ENCODE measurements at places on chromosomes 12 and 14. TPM values are rescaled to one million over a fixed set of nuclear protein-coding genes. Genes with fewer than 3 reads are reported as not detected.

OR4N5 gene
- total RNA-seq = not detected

ZNF891 gene
- 0.53 TPM for total RNA-seq

NFE2 gene
- not detected for total RNA-seq

GPD1 gene
- total RNA-seq = not detected

TMEM120B gene
- 8.6 TPM for total RNA-seq

P2RX2 gene
- not detected for total RNA-seq

FOXN3 gene
- total RNA-seq = 14.2 TPM

MDGA2 gene
- 0.18 TPM for total RNA-seq

TMPRSS12 gene
- not detected for total RNA-seq

IRF9 gene
- total RNA-seq = 42.1 TPM

RERG gene
- not detected for total RNA-seq

CELA1 gene
- total RNA-seq = not detected

WSCD2 gene
- total RNA-seq = not detected

MANSC4 gene
- not detected for total RNA-seq
